ENCODE measurements at places on chromosomes 5 and 9.

DNA sequence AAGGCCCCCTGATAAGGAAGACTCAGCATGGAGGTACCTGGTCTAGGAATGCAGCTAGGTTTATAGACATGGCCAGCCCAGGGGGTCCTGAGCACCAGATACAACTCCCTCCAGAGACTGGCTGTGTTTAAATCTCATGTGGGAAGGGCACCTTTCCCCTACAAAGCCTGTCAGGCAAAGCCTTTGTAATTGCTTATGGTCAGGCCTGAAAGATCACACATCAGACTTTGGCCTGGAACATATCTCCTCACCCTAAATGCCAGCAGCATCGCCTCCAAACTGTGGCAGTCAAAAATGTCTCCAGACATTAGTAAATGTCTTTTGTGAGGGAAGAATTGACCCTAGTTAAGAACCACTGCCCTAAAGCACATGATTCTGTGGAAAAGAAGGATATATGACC, 51.6 kb upstream of the MACIR start:
- no peak for DNase-seq

DNA sequence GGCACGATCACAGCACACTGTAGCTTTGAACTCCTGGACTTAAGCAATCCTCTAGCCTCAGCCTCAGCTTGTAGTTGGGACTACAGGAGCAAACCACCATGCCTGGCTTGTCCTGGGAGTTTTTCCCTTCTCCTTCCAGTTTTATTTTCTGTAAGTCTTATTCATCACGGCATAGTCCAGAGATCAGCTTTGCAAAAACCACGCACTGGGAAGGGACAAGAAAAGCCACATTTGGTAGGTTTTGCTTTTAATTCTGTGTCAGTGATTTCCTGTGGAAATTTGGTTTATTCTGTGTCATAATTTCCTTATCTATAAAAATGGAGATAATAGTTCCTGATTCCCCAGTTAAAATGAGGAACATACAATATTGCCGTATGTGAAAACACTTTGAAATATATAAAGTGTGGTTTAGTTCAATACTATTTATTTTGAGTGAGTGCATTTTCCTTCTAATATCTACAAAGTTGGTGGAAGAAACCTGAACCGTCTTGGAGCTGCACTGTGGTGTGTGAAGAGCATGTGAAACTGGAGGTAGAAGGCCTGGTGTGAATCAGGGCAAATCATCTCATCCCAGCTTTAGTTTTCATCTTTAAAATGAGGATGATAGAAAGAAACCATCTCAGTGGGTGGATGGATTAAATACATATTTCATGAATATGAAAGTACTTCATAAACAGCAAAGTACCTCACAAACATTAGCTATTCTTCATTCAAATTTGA, 92.8 kb upstream of the ELL2 start:
- DNase-seq = peak; percentile 0

GRCh38 chr9:106587042-106587441, 275.9 kb upstream of the ZNF462 start:
- DNase-seq = no peak

DNA sequence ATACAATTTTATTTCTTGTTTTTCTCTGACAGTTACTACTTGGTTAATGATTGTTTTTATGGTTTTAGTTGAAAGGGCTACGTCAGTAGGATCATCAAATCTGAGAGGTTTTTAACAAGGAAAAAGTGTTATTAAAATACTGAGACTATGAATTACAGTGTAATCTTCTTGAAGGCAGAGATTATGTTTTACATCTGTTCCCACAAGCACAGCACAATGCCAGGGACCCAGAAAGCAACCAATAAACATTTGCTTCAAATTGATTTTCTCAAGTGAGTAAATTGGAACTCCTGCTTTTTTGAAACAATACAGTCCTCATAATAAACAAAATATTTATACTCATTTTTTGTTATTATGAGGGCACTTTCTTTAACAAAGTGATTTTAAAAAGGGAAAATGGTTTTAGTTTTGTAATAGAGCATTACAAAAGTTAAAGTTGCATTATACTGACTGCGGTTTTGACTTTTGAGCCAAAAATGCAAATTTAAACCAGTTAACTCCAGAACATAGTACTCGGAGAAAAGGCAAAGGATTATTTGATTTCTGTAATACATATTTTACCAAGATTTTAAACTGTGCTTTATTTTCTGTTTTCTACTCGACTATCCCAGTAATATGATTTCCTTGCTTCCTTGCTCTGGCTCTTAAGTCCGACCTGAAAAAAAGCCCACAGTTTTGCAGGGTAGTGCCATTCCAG, 176.9 kb downstream of the GDNF start:
- no peak for DNase-seq

GRCh38 chr9:111992523-111992922, 95.9 kb downstream of the UGCG start:
- no peak for DNase-seq

DNA sequence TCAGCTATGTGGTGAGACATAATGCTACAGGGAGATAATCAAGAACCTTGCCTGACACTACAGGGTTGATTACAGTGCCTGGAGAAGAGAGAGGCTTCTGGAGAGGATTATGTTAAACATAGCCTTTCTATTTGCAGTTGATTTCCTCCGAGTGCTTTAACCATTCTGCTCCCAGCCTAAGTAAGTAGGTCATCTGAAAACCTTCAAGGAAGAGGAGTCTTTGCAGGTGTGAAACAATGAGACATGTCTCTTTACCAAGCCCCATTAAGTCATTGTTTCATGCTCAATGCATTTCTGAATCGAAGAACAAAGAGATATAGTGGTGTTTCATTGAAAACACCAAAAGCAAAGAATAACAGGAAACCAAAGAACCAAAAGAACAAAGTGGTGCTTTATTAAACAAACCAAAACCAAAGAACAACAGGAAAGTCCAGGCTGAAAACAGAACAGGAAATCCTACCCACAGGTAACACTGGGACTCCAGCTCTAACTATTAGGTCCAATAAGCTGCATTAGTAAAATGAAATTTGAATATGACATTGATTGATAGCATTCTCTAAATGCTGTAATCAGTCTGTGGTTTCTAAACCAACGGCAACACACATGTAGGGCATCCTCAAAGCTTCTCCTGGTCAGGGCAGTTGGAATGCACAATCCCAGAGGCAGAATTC, 113.3 kb upstream of the SPATA31D4 start:
- no peak for DNase-seq

Data from GF-D8 (cell line).